ENCODE measurements at places on chromosomes 5 and 9.

DNA sequence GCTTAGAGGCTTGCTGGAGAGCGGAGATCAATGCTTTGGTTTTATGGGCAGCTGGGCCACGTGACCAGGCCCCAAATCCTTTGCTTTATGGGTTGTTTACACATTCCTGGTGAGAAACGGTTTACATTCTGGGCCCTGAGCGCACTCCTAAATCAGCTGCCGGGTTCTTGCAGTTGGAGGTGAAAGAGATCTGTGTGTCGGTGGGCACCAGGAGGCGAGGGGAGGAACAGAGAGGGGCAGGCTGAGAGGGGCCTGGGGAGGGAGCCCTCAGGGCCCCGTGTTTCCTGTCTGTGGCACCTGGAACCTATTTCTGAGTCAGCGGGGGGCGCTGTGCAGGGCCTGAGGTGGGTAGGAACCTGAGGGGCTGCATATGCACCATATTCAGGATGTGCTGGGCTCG lies 63.5 kb upstream of the HAND1 start:
- no peak for DNase-seq

GRCh38 chr9:136552117-136552703 lies 6.4 kb upstream of the NOTCH1 start:
- DNase-seq, result peak; percentile 73

- DNase-seq, result no peak
Observed at GRCh38 chr5:133356984-133357421, 255.3 kb downstream of the FSTL4 start.

- DNase-seq, result no peak
Observed at GRCh38 chr9:5500441-5501235, 9.7 kb upstream of the PDCD1LG2 start.

DNA sequence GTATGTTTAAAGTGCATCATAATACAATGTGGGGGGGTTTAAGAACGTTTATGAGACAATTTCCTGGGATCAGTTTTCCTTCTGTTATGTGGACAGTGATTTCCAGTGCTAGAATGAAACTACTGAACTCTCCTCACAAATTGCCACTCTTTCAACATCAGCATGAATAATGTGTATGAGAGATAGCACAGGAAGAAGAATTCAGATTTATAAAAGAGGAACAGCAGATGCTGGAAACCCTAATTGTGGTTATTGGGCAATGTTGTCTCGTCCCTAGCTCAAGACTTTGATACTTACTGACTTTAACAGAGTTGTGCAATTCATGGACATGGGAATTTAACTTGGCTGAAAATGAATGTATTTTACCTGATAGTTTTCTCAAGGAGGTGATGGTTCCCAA lies 410.8 kb upstream of the MEF2C start:
- DNase-seq, result peak; percentile 39

DNA sequence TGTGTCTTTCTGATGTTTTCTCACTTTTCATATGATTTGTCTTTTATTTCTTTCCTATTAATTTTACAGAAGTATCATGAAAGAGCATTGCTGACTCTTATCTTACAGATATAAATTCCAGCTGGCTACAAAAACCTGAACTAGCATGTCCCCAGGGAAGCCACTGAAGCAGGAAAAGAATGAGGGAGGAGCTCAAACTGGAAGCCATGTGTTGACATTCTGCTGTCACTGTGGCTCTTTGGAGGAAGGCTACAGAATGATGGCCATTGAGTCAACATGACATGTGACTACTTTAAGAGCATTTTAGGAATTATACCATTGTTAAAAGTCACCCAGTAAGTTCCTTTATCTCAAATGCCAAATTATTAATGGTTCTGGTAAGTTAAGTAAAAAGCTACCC lies 638.3 kb upstream of the DMAC1 start:
- DNase-seq, result no peak

DNA sequence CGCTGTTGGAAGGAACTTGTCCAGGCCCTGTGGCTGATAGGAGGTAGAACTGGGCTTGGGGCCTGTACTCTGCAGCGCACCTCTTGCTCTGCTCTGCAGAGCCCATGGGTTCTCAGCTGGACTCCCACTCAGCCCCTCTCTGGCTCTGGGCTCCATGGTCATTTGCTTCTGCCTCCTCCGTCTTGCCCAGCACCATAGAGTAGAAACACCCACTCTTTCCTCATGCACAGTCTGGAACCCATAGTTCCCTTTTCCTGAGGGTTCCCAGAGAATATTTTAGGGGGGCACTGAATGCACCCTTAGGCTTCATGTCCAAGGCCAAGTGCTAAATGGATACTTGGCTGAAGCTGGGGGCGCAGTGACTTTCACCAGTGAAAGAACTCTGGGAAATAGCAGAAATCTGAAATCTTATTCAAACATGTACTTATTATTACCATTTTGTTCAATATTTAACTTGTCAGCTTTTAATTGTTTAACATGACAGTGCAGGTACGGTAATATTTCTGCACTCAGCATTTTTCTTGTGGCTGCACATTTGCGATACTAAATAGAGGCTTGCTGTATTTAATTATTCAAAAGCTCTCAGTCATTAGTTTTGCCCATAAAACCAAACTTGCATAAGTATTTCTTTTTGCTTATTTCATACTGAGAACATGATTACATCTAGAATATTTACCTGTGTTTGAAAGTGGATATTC lies 31.5 kb downstream of the GALNT12 start:
- no peak for DNase-seq

DNA sequence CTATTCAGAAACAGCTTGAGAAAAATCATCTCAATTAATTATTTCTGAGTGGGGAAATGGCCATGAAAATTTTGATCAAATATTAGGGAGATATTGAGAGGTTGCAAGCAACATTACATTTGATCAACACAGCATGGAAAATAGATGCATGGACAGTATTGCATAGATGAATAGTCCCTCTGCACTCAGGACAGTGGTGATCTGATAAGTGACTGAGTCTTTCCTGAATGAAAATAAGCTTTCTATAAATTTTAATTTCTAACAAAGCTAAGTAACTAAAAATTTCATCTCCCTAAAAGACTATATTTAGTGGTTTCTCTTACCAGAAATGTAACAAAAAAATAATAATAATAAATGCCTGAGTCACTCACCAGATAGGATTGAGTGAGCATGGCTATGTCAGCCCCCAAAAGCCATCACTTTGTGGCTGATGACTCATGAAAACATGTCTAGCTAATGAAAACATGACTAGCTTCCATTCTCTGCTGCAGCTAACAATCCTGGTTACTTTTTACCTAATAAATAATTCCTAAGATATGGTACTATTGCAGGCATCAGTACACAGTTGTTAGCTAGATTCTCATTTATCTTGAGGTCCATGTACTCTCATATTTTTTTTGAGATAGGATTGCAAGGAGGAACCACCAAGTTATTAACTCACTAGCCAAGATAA lies 1294.8 kb upstream of the ACO1 start:
- DNase-seq, result no peak

GRCh38 chr5:125277494-125278154 lies 531.2 kb upstream of the ZNF608 start:
- no peak for DNase-seq

- peak; percentile 59 for DNase-seq
Observed at GRCh38 chr9:89606049-89606623, 1.3 kb downstream of the GADD45G start.
